T-helper 17 cell (primary cell): ENCODE measurements at places on chromosomes 5 and 9.

DNA sequence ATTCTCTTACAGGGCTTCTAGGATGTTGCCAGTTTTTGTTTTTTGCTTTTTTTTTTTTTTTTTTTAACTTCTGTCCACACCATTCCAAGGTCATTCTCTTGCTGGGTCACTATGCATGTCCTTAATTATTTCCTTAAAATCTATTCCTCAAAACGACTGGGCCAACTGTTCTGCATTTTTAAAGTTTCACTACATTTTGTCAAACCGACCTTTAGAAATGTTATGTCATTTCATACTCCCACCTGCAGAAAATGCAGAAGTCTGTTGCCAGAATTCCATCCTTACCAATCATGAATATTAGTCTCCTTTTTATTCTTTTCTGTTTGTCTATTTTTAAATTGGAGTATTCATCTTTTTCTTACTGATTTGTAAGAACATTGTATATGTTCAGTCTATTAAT is 295.5 kb downstream of the ZSWIM6 start:
- H3K27ac ChIP-seq = no peak overlapping the region
- H3K36me3 ChIP-seq = peaks cover 2% of the 10 kb centered on the region
- no peak for DNase-seq
- peak overlapping the region; percentile 53 for H3K4me3 ChIP-seq
- peaks cover 53% of the 10 kb centered on the region for H3K27me3 ChIP-seq
- H3K4me1 ChIP-seq = no peaks in the 10 kb centered on the region

DNA sequence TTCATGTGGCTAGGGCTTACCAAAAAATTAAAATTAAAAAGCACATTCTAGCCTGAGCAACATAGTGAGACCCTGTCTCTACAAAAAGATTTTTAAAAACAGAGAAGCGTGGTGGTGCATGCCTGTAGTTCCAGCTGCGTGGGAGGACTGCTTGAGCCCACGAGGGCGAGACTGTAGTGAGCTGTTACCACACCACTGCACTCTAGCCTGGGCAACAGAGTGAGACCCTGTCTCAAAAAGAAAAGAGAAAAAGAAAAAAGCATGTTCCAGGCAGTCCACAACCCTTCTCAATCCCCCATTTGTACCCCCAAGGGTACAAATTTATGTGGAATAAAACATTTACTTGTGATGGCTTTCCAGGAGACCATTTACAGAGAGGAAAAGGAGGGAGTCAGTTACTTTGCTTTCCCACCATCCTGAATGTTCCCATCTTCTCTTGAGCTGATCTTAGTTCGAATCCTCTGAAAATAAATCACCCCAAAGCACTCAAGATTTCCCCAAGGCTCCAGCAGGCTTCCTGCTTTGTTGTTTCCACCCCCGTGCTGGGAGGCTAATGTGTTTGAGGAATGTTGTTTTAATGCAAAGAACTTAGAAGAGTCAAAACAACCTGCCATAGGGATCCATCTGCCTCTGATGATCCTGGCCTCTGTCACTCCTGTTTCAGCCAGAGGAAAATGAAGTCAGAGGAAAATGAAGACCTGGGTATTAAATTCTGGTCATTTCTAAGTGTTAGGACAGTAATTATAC is 384.7 kb downstream of the BNC2 start:
- H3K36me3 ChIP-seq = no peaks in the 10 kb centered on the region
- DNase-seq = no peak
- H3K27me3 ChIP-seq = no peaks in the 10 kb centered on the region
- H3K4me1 ChIP-seq = no peaks in the 10 kb centered on the region
- H3K27ac ChIP-seq = no peak overlapping the region

- no peaks in the 10 kb centered on the region for H3K27me3 ChIP-seq
- no peak overlapping the region for H3K4me3 ChIP-seq
- no peak for DNase-seq
- H3K36me3 ChIP-seq = peaks cover 3% of the 10 kb centered on the region
Observed at GRCh38 chr5:135329913-135330797, 68.9 kb downstream of the MACROH2A1 start.

GRCh38 chr9:82810915-82811314 is 252.0 kb downstream of the RASEF start:
- H3K36me3 ChIP-seq = no peaks in the 10 kb centered on the region
- no peak overlapping the region for H3K4me3 ChIP-seq
- H3K27ac ChIP-seq = no peak overlapping the region
- no peaks in the 10 kb centered on the region for H3K4me1 ChIP-seq
- no peaks in the 10 kb centered on the region for H3K27me3 ChIP-seq
- no peak for DNase-seq

DNA sequence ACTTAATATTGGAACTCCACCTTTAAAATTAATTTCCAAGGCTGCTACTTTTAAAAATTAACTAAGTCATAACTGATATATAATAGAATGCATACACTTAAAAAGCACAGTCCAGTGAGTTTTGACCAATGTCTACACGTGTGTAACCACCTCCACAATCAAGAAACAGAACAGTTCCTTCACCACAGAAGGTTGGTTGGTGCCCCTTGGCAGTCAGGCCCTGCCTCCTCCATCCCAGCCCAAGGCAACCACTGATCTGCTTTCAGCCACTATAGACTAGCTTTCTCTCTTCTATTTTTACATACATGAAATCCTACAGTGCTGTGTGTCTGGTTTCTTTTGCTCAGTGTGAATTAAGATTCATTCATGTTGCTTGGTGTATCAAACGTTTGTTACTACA is 215.2 kb downstream of the CRB2 start:
- no peak overlapping the region for H3K27ac ChIP-seq
- H3K4me3 ChIP-seq = no peak overlapping the region
- no peaks in the 10 kb centered on the region for H3K27me3 ChIP-seq

- peaks cover 2% of the 10 kb centered on the region for H3K36me3 ChIP-seq
- peaks cover 33% of the 10 kb centered on the region for H3K4me1 ChIP-seq
- peak overlapping the region; percentile 74 for H3K27ac ChIP-seq
Observed at GRCh38 chr5:138463419-138464007, 1.8 kb upstream of the EGR1 start.
